Dermis microvascular lymphatic vessel endothelial cell (primary cell): ENCODE measurements at places on chromosomes 3 and 15. TPM values are rescaled to one million over a fixed set of nuclear protein-coding genes. Genes with fewer than 3 reads are reported as not detected.
A peak's percentile ranks its signal among the peaks of the same experiment; 100 is the strongest.

The KBTBD13 gene
- total RNA-seq, result not detected in 2 replicates

The WNT5A gene
- total RNA-seq, result 0.77 and 5.8 TPM in 2 replicates

The RYR3 gene
- total RNA-seq, result not detected in 2 replicates

The EEF1AKMT4 gene
- total RNA-seq, result 3.5 and 4.7 TPM in 2 replicates

The STRIT1 gene
- not detected in 2 replicates for total RNA-seq

The FBXW12 gene
- not detected in 2 replicates for total RNA-seq

The MESP2 gene
- not detected in 2 replicates for total RNA-seq

DNA sequence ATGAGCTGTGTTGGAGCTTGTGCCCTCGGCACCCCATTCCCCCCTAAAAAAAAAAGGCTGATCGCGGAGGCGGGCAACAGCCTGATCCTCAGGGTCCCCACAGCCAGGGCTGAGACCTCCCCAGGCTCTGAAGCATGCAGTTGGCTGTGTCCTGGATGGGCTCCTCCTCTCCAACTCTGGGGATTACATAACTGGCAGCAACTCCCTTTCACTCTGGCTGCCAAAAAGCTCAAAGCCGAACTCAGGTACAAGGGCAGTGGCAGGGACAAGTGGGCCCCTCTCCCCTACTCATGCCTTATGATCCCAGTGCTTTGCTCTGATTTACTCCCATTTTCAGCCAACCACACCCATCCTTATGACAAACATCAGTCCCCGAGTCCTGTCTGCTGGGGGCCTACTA lies 18.3 kb downstream of the TPRA1 start:
- DNase-seq, result no peak

DNA sequence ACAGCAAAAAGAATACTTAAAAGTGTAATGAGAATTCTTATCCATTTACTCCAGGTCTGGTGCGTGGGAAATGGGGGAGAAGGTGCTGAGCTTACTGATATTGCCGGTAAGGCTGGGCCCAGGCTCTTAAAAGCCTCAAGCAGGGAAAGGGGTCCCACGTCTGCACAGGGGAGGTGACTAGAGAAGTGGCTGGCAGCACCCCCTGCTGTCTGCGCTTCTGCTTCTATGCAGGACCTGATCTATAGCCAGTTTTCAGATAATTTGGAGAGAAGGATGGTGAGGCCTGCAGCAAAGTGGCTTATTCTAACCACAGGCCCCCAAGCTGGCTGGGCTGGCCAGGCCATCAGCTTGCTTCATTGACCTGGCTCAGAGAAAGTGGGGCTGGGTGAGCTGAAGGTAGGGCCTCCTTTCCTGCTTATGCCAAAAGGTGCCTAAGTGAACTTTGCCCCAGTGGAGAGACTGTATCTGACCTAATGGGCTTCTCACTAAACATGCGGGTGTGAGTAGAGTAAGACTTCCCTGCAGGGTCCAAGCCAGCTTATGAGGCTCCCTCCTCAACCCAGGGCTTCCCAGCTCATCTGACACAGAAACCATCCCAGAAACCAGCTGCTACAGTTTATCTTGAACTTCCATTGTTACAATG lies 30.9 kb upstream of the ATP1B3 start:
- DNase-seq, result no peak

- no peak for DNase-seq
Observed at GRCh38 chr15:74349241-74349778, 18.1 kb downstream of the CYP11A1 start.

- no peak for DNase-seq
Observed at GRCh38 chr15:52551762-52552161, 17.1 kb downstream of the ARPP19 start.

- no peak for DNase-seq
Observed at GRCh38 chr3:137041686-137042085, 83.9 kb downstream of the IL20RB start.

- DNase-seq, result peak; percentile 57
Observed at GRCh38 chr3:133572158-133573053, 1.1 kb upstream of the CDV3 start.

- DNase-seq, result no peak
Observed at GRCh38 chr3:138456961-138457862, 22.8 kb downstream of the ESYT3 start.

DNA sequence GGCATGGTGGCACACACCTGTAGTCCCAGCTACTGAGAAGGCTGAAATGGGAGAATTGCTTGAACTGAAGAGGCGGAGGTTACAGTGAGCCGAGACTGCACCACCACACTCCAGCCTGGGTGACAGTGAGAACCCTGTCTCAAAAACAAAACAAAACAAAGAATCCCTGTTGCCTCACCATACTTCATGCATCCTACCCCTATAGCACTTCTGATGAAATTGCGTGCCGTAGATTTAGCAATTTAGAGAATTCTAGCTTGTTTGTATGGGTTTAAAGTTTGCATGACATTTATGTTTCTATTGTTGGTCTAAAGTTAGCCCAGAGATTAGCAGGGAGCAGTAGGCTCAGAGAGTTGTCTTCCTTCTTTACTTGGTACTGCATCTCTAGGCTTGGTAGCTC lies 7.8 kb downstream of the RAB5A start:
- DNase-seq, result no peak

GRCh38 chr3:23459889-23460546 lies 256.9 kb downstream of the UBE2E2 start:
- DNase-seq, result no peak

- DNase-seq, result no peak
Observed at GRCh38 chr3:82461049-82461889, 699.8 kb upstream of the GBE1 start.

DNA sequence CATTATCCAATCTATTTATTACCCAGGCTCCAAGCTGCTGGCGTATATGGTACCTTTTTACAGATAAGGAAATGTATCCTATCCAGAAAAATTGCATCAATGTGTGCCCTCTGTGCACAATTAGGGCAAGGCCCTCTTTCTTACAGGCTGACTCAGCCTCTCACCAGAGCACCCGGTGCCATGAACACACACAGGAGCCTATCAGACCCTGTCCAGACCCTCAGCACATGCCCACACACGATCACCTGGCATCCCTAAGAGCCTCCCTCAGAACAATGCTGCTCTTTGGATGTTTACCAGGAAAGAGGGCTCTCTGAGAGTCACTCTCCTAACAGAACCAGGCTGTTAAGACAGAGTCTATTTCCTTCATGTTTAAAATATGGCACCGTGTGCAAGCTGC lies 460.0 kb upstream of the TBL1XR1 start:
- DNase-seq, result no peak

DNA sequence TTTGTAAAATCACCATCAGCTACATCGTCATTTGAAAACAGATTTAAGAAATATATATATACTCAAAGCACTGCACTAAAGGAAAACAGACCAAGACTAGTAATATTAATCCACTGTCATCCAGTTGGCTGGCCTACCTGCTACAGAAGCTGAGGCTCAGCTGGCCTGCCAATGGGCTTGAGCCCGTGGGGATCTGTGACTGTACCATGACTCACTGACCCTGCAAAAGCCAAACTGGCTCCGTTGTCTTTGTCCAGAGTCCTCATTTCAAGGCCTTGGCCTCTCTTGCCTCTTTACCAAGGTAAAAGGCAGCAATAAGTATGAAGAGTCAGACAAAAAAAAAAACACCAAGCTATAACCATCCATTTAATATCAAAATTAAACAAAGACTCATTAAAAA lies 463.5 kb upstream of the RASGRP1 start:
- no peak for DNase-seq

GRCh38 chr3:94694894-94695293 lies 632.0 kb downstream of the NSUN3 start:
- no peak for DNase-seq
